CD8-positive, alpha-beta memory T cell (primary cell): ENCODE measurements at places on chromosomes 1 and 21. TPM values are rescaled to one million over a fixed set of nuclear protein-coding genes. Genes with fewer than 3 reads are reported as not detected.

DNA sequence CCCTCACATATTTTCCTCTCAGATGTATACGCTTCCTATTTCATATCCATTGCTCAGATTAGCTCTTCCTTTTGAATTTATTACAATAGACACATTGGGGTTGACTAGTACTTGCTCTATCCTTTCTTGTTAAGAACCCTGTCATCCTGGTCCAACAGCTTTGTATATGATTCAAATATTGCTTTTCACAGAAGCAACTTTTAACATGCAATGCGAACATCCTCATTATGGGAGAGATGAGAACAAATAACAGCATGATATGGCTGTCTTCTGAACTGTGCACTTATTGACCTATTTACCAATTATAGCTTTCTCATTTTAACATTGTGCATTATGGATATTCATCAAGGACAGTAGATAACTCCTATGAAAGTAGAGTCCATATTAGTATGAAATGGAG is 510.8 kb downstream of the PTPRC start:
- no peak overlapping the region for H3K4me3 ChIP-seq
- H3K4me1 ChIP-seq = no peaks in the 10 kb centered on the region
- no peaks in the 10 kb centered on the region for H3K27me3 ChIP-seq
- H3K36me3 ChIP-seq = no peaks in the 10 kb centered on the region
- DNase-seq = no peak

DNA sequence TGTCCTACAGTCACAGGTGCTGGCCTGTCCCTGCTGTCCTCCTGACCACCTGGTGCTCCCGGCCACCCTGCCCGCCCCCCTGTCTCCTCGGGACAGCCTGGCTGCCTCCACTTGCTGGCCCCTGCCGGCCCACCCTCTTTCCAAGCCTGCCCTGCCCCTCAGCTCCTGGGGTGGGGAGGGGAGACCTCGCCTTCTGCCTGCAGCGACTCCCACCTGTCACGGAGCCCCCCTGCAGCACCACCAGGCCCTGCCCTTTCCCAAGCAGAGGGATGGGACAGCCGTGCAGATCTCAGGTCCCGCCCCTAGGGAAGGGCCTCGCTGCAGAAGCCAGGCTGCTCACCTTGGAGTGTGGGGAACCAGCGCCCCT is 7.5 kb downstream of the LRRC3 start:
- no peak overlapping the region for H3K4me3 ChIP-seq
- H3K36me3 ChIP-seq = no peaks in the 10 kb centered on the region
- DNase-seq = no peak
- no peak overlapping the region for H3K27ac ChIP-seq

- no peak overlapping the region for H3K27ac ChIP-seq
- H3K36me3 ChIP-seq = no peaks in the 10 kb centered on the region
- DNase-seq = peak; percentile 35
- H3K27me3 ChIP-seq = no peaks in the 10 kb centered on the region
- no peak overlapping the region for H3K4me3 ChIP-seq
Observed at GRCh38 chr1:119870917-119871596, 25.3 kb downstream of the ADAM30 start.

- H3K27ac ChIP-seq = no peak overlapping the region
- H3K27me3 ChIP-seq = no peaks in the 10 kb centered on the region
- H3K4me3 ChIP-seq = no peak overlapping the region
- DNase-seq = no peak
- no peaks in the 10 kb centered on the region for H3K36me3 ChIP-seq
Observed at GRCh38 chr1:85133565-85134159, 67.2 kb downstream of the SYDE2 start.

DNA sequence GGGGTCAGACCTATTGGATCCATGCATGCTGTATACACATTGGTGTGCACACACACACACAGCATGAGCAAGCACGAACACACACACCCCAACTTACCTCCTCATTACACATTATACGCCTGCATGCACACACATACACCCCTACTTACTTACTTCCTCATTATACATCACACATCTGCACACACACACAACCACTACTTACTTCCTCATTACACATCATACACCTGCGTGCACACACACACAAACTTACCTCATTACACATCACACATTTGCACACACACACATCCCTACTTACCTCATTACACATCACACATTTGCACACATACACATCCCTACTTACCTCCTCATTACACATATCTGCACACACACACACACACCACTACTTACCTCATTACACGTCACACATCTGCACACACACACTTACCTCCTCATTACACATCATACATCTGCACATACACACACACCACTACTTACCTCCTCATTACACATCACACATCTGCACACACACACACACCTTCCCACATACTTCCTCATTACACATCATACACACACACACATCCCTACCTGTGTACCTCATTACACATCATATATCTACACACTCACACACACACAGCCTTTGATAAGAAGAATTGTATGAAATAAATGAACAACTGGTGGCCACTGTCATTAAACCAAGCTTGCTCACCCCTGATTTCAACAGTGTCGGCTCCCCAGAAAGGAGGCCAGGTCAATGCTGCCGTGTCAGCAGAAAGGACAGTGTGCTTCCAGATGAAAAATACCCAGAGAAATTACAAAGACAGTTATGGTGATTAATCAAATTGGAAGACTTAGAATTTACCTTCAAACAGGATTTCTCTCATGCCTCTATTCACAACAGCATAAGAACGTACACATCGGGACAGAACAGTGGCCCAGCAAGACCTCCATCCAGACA is 117.8 kb downstream of the SETD4 start:
- no peaks in the 10 kb centered on the region for H3K36me3 ChIP-seq
- no peaks in the 10 kb centered on the region for H3K27me3 ChIP-seq
- DNase-seq = no peak
- H3K4me1 ChIP-seq = no peaks in the 10 kb centered on the region
- no peak overlapping the region for H3K4me3 ChIP-seq
- H3K27ac ChIP-seq = no peak overlapping the region

The HMGCS2 gene
- not detected for total RNA-seq

- no peaks in the 10 kb centered on the region for H3K4me1 ChIP-seq
Observed at GRCh38 chr1:237864338-237865244, 26.1 kb downstream of the ZP4 start.

DNA sequence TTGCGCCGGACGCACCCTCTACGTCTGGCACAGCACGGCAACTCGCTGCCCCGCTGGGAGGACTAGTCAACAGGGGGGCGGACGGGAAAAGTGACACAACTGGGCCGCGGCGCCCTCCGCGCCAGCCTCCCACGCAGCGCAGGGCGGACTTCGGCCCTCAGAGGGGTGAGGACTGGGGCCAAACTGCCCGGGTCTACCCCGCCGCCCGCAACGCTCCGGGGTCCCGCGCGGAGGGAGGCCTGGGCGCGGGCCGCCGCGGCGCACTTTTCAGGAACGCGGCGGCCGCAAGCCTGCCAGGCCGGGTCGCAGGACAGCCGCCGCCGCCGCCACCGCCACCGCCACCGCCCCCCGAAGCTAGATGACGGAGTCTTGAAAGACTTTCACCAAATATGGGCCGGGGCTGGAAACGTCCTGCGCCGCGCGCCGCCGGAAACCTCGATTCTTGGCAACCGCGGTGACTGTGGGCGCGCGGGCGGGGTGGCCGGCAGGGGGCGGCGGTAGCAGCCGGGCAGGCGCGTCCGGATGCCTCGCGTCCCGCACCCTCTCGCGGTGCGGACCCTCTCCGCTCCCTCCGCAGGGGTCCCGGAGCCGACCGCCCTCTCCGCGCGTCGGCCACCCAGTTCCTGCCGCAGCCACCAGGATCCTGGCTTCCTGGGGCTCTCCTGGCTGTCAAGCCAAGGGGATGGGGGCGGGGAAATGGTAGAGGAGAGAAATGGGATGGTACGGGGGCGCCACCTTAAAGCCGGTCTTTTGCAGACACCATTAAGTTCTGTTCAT is 3.7 kb upstream of the CCN1 start:
- no peaks in the 10 kb centered on the region for H3K36me3 ChIP-seq
- peaks cover 17% of the 10 kb centered on the region for H3K27me3 ChIP-seq
